ENCODE measurements at places on chromosomes 7 and 10.

GRCh38 chr7:18378989-18379605 lies 116.5 kb upstream of the HDAC9 start:
- no peak for DNase-seq

DNA sequence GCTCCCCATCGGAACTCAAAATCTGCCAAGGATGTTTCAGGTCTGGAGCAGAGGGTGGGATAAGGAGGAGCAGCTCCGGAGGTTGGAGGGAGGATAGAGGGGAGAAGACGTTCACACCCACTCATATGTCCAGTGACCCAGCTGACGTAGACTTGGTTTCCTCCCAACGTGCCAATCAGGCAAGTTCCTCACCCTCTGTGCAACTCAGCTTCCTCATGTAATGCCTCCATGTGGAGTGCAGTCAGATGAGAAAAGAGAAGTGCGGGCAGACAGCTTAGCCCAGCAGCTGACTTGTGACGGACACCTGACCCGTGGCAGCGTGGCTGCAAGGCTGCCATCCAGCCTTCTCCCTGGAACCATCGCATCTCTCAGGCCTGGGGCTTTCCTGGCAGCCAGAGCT lies 86.8 kb downstream of the NPTX2 start:
- no peak for DNase-seq

- no peak for DNase-seq
These were observed 99.5 kb upstream of the IKZF1 start for GRCh38 chr7:50205011-50205410.

GRCh38 chr7:66790196-66790595 lies 49.7 kb downstream of the RABGEF1 start:
- no peak for DNase-seq

GRCh38 chr7:18208921-18209320 lies 181.3 kb upstream of the PRPS1L1 start:
- no peak for DNase-seq

- DNase-seq: no peak
These were observed 76.8 kb downstream of the PTN start for GRCh38 chr7:137266764-137267163.

DNA sequence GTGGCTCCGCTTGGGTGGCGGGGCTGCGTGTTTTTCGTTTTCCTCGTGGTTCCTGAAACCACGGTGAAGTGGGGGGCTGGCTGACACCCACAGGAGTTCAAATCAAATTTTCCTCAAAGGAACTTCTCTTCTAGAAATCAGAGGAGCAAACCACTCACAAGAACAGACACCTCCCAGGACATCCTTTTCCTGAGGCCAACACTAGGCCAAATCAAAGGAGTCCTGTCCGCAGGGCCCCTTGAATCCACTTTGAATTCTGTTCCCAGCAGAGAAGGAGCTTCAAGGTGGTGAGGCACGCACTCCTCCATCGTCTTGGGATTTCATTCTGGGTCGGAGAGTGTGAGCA lies 29.9 kb upstream of the ZNF273 start:
- no peak for DNase-seq

All from neural progenitor cell (in vitro differentiated cells).